ENCODE measurements at places on chromosomes 6 and 20.

- H3K27me3 ChIP-seq: no peaks in the 10 kb centered on the region
- H3K36me3 ChIP-seq: peaks cover 3% of the 10 kb centered on the region
- H3K27ac ChIP-seq: no peak overlapping the region
- no peak overlapping the region for H3K4me3 ChIP-seq
Measured at GRCh38 chr6:3147914-3148757, 9.2 kb downstream of the TUBB2A start.

DNA sequence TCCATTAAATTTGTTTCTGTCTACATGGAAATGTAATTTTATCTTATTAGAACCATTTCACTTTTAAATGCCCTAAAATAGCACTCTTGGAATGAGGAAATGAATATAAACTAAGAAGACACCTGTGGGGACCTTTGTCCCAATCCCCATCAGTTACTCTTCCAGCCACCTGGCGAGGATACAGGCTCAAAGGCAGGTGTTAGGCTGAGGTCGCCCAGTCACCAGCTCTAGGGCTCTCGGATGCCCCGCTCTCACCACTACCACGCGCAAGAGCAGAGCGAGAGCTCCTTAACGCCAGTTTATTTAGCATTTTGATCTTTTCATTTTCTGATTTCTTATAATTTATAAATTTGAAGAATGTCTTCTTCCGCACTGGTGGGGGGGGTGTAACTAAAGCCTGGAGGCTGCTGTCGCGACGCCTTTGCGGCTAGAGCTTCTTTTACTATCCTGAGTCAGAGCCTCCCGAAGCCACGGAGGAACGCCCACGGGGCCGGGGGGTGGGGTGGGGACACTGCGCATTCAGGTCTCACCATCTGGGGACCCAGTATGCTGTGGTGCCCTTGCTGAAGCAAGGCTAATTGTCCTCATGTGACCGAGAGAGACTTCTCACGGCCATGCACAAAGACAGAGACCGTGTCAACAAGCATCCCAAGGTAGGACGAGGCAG is 38.7 kb upstream of the AFDN start:
- DNase-seq: no peak
- H3K4me3 ChIP-seq: no peak overlapping the region
- no peaks in the 10 kb centered on the region for H3K36me3 ChIP-seq
- H3K27me3 ChIP-seq: peaks cover 24% of the 10 kb centered on the region
- no peak overlapping the region for H3K27ac ChIP-seq
- H3K4me1 ChIP-seq: peaks cover 7% of the 10 kb centered on the region

GRCh38 chr6:135586388-135586787 is 88.8 kb upstream of the AHI1 start:
- peaks cover 6% of the 10 kb centered on the region for H3K4me1 ChIP-seq
- H3K4me3 ChIP-seq: no peak overlapping the region
- H3K27ac ChIP-seq: no peak overlapping the region
- H3K27me3 ChIP-seq: peaks cover 5% of the 10 kb centered on the region
- DNase-seq: no peak
- H3K36me3 ChIP-seq: no peaks in the 10 kb centered on the region

DNA sequence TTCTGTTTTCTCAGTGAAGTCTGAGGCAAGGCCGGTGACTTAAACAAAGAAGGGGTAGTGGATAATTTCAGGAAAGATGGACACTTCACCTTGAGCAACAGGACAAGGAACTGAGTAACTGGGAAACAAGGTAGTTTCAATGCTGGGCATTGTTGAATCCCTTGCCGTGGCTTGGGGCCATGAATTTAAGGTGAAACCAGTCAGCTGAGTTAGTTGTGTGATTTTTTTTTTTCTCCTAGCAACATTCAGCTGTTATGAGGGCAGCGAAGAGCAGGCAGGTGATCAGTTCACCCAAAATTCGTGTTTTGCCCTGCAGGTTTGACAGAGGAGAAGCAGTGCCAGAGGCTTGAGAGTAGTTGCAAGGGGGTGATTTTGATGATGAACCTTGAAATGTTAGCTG is 6.8 kb downstream of the BICRAL start:
- peaks cover 41% of the 10 kb centered on the region for H3K4me1 ChIP-seq
- H3K4me3 ChIP-seq: peak overlapping the region; percentile 34
- no peak overlapping the region for H3K27ac ChIP-seq
- no peak for DNase-seq

- no peak overlapping the region for H3K27ac ChIP-seq
- H3K36me3 ChIP-seq: peaks cover 3% of the 10 kb centered on the region
- no peak for DNase-seq
- no peaks in the 10 kb centered on the region for H3K27me3 ChIP-seq
- H3K4me1 ChIP-seq: no peaks in the 10 kb centered on the region
Measured at GRCh38 chr20:61690150-61690549, 375.5 kb downstream of the TAF4 start.

GRCh38 chr20:11792568-11792953 is 125.1 kb upstream of the BTBD3 start:
- no peak overlapping the region for H3K4me3 ChIP-seq
- no peaks in the 10 kb centered on the region for H3K27me3 ChIP-seq

- H3K27ac ChIP-seq: no peak overlapping the region
- H3K36me3 ChIP-seq: no peaks in the 10 kb centered on the region
- no peaks in the 10 kb centered on the region for H3K4me1 ChIP-seq
Measured at GRCh38 chr6:56799989-56800388, 154.9 kb upstream of the BEND6 start.

DNA sequence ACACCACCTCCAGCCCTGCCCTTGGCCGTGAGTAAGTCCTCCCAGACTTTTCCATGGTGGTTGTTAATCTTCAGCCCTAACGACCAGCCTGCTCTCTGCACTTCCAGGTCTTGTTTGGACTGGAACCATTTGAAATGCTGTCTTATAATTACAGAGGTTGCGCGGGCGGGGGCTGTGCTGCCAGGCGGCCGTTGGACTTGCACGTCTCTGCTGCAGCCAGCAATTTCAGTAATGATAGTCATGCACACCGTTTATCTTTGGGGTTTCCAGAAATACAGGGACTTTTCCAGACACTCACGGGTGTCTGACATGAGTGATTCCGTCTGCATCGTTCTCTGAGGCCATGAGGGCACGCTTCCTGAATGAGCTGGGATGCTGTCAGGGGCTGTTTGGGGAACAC is 118.2 kb downstream of the BMP7 start:
- H3K36me3 ChIP-seq: no peaks in the 10 kb centered on the region
- H3K4me1 ChIP-seq: no peaks in the 10 kb centered on the region
- no peak for DNase-seq
- H3K4me3 ChIP-seq: no peak overlapping the region
- H3K27ac ChIP-seq: no peak overlapping the region

GRCh38 chr6:13572951-13573654 is 1.3 kb upstream of the SIRT5 start:
- peak overlapping the region; percentile 77 for H3K4me3 ChIP-seq
- no peaks in the 10 kb centered on the region for H3K27me3 ChIP-seq
- H3K4me1 ChIP-seq: peaks cover 12% of the 10 kb centered on the region
- H3K36me3 ChIP-seq: no peaks in the 10 kb centered on the region
- DNase-seq: no peak

GRCh38 chr20:14341801-14342200 is 4.4 kb upstream of the FLRT3 start:
- DNase-seq: no peak
- H3K36me3 ChIP-seq: no peaks in the 10 kb centered on the region
- H3K27ac ChIP-seq: no peak overlapping the region
- no peaks in the 10 kb centered on the region for H3K27me3 ChIP-seq
- no peak overlapping the region for H3K4me3 ChIP-seq

Data from T-helper 17 cell (primary cell).